ENCODE measurements at places on chromosomes 5 and 9. TPM values are rescaled to one million over a fixed set of nuclear protein-coding genes. Genes with fewer than 3 reads are reported as not detected.

The HEMGN gene
- not detected for total RNA-seq

The LHX6 gene
- 18.4 TPM for total RNA-seq

The LRRC19 gene
- total RNA-seq = not detected

The CNTFR gene
- not detected for total RNA-seq

The FRMD3 gene
- 6.1 TPM for total RNA-seq

The PAEP gene
- not detected for total RNA-seq

The ZBTB26 gene
- total RNA-seq = 5.0 TPM

The GABBR2 gene
- total RNA-seq = 9.2 TPM

The EGFLAM gene
- total RNA-seq = 1.6 TPM

The PCDHA9 gene
- not detected for total RNA-seq

The KCNV2 gene
- total RNA-seq = not detected

The EGR1 gene
- 5.5 TPM for total RNA-seq

- H3K27me3 ChIP-seq = no peaks in the 10 kb centered on the region
- DNase-seq = no peak
- no peaks in the 10 kb centered on the region for H3K4me1 ChIP-seq
Measured at GRCh38 chr9:27950382-27950781, 377.1 kb upstream of the C9orf72 start.

- H3K36me3 ChIP-seq = no peaks in the 10 kb centered on the region
- H3K27ac ChIP-seq = no peak overlapping the region
- H3K4me1 ChIP-seq = no peaks in the 10 kb centered on the region
- H3K4me3 ChIP-seq = no peak overlapping the region
- no peak for DNase-seq
Measured at GRCh38 chr5:151580858-151581257, 10.3 kb downstream of the FAT2 start.

GRCh38 chr5:32004404-32004803 is 169.7 kb downstream of the GOLPH3 start:
- no peak overlapping the region for H3K27ac ChIP-seq
- no peaks in the 10 kb centered on the region for H3K36me3 ChIP-seq
- no peaks in the 10 kb centered on the region for H3K27me3 ChIP-seq
- DNase-seq = no peak
- H3K4me1 ChIP-seq = no peaks in the 10 kb centered on the region

- no peaks in the 10 kb centered on the region for H3K36me3 ChIP-seq
- no peaks in the 10 kb centered on the region for H3K4me1 ChIP-seq
- no peak overlapping the region for H3K27ac ChIP-seq
- H3K27me3 ChIP-seq = no peaks in the 10 kb centered on the region
- no peak overlapping the region for H3K4me3 ChIP-seq
Measured at GRCh38 chr9:80699511-80699998, 989.8 kb downstream of the TLE1 start.

- DNase-seq = no peak
- H3K4me1 ChIP-seq = peaks cover 4% of the 10 kb centered on the region
- H3K4me3 ChIP-seq = no peak overlapping the region
- H3K27ac ChIP-seq = no peak overlapping the region
- no peaks in the 10 kb centered on the region for H3K36me3 ChIP-seq
Measured at GRCh38 chr9:136132512-136133050, 13.9 kb upstream of the TMEM250 start.

GRCh38 chr9:27107241-27107640 is 1.8 kb upstream of the TEK start:
- H3K36me3 ChIP-seq = no peaks in the 10 kb centered on the region
- DNase-seq = no peak

DNA sequence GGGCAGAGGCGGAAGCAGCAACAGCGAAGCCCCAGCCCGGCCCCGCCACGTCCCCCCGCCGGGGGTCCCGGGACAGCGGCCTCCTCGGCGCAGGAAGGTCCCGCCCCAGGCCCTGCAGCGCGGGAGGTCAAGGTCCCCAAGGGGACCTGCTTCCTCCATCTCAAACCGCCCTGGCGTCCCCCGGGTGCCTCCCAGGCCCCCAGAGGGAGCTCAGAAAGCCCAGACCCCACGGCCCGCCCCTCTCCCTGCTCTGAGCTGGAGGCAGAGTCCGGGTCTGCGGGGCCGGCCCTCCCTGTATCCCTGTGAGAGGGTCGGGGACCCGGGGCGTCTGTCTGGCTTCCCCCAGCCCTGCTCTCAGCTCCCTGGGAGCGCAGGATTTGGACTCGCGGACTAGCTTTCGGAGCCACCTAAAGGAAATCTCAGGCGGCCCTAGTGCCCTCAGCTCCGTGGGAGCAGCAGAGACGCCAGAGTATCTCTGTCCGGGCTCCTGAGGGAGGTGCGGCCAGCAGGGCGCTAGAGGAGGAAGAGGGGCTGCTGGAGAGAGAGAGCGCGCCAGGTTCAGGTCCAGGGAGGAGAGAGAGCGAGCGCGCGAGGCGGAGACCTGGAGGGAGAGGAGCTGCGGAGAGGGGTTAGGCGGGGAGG is 30.7 kb downstream of the EXOC3 start:
- DNase-seq = peak; percentile 24
- H3K27ac ChIP-seq = no peak overlapping the region
- no peaks in the 10 kb centered on the region for H3K36me3 ChIP-seq
- peaks cover 6% of the 10 kb centered on the region for H3K4me1 ChIP-seq
- H3K4me3 ChIP-seq = peak overlapping the region; percentile 79
- peaks cover 10% of the 10 kb centered on the region for H3K27me3 ChIP-seq

GRCh38 chr9:76987594-76988200 is 31.8 kb upstream of the FOXB2 start:
- H3K27ac ChIP-seq = no peak overlapping the region
- peak; percentile 15 for DNase-seq
- no peaks in the 10 kb centered on the region for H3K4me1 ChIP-seq
- H3K4me3 ChIP-seq = no peak overlapping the region
- no peaks in the 10 kb centered on the region for H3K36me3 ChIP-seq

DNA sequence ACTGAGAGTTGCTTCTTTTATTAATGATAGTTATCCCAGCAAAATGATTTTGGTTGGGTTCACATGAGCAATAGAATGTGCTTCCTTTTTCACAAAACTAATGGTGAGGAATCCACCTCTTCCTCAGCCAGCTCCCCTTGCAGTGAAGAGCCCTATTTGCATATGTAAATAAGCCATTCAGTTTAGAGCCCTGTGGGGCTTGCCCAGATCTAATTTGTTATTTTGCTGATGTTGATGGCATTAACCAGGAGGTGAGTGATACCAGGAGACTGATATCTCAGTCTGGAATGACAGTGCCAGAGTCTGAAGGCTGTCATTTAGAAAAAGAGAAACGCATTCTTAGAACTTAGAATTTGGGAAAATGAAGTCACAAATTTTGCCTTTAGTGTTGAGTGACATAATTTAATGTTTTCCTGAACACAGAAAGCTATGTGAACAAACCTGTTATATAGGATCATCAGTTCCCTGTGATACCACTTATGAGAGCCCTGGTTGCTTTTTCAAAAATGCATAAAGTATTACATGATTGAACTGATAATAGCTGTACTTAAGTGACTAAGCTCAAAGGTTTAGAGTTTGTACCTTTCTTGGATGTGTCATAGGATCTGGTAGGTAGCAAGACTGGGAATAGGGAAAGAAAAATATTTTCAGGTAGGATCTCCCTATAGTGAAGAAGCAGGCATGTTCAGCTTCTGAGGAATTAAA is 271.6 kb downstream of the MAST4 start:
- peaks cover 2% of the 10 kb centered on the region for H3K36me3 ChIP-seq
- H3K4me3 ChIP-seq = no peak overlapping the region
- H3K4me1 ChIP-seq = peaks cover 13% of the 10 kb centered on the region
- DNase-seq = no peak
- no peak overlapping the region for H3K27ac ChIP-seq

DNA sequence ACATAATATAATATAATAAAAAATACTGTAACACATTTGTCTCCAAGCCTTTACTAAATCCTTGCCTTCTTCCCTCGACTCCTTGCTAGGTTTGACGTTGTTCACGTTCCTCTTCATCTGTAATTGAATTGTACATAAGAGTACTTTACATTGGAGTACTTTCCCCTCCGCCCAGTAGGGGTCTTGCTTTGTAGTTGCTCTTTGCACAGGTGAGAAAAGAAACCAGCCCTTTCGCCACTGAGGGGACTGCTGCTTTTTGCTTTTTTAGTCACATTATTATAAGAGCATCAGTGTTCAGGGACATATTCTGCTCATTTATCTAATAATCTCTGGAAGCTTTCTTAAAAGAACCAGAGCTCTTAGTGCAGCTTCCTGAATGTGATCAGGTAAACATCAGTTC is 115.0 kb downstream of the CETN3 start:
- no peak overlapping the region for H3K27ac ChIP-seq
- no peaks in the 10 kb centered on the region for H3K4me1 ChIP-seq
- no peak overlapping the region for H3K4me3 ChIP-seq
- DNase-seq = no peak
- no peaks in the 10 kb centered on the region for H3K36me3 ChIP-seq

DNA sequence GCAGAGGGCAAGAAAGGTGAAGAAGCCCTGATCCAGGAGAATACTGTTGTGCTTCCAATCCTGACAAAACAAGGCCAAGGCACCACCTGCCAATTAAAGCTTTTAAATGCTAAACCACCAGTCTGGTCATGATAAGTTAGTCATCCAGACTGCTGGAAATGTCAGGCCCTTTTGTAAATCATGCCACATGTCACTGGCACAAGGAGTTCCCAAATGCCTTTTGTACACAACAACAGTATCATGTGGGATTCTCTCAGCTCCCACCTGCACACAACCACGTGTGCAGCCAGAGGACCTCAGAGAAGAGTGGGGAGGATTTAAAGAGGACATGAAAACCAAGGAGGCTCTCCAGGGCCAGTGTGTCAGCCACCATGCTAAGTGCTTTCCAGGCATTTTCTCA is 99.3 kb downstream of the CDK5RAP2 start:
- peak; percentile 10 for DNase-seq
- H3K27ac ChIP-seq = no peak overlapping the region
- H3K4me3 ChIP-seq = no peak overlapping the region
- no peaks in the 10 kb centered on the region for H3K27me3 ChIP-seq

- H3K4me1 ChIP-seq = no peaks in the 10 kb centered on the region
- no peak for DNase-seq
- H3K27ac ChIP-seq = no peak overlapping the region
- no peaks in the 10 kb centered on the region for H3K27me3 ChIP-seq
- no peaks in the 10 kb centered on the region for H3K36me3 ChIP-seq
Measured at GRCh38 chr9:77251050-77251449, 73.7 kb downstream of the VPS13A start.

GRCh38 chr5:33336891-33337636 is 103.7 kb upstream of the TARS1 start:
- no peak overlapping the region for H3K27ac ChIP-seq
- no peaks in the 10 kb centered on the region for H3K27me3 ChIP-seq
- no peak overlapping the region for H3K4me3 ChIP-seq
- peaks cover 7% of the 10 kb centered on the region for H3K4me1 ChIP-seq

DNA sequence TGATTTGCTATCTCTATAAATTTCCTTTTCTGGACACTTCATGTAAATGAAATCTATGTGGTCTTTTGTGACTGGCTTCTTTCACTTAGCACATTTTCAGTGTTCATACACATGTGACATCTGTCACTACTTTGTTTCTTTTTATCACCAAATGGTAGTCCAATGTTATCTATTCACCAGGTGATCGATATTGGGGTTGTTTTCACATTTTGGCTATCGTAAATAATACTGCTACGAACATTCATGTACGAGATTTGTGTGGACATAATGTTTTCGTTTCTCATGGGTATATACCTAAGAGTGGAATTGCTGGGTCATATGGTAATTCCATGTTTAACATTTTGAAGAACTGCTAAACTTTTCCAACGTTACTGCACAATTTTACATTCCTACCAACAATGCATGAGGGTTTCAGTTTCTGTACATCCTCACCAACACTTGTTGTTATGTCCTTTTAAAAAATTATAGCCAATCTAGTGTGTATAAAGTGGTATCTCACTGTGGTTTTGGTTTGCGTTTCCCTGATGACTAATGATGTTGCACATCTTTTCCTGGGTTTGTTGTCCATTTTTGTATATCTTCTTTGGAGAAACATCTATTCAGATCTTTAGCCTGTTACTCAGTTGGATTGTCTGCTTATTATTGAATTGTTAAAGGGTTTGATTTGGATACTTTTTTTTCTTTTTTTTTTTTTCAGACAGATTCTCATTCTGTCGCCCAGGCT is 263.0 kb downstream of the PDZD2 start:
- DNase-seq = no peak
- no peaks in the 10 kb centered on the region for H3K36me3 ChIP-seq
- H3K4me3 ChIP-seq = no peak overlapping the region
- no peaks in the 10 kb centered on the region for H3K27me3 ChIP-seq

GRCh38 chr9:31745468-31745867 is 639.0 kb upstream of the ACO1 start:
- H3K4me1 ChIP-seq = peaks cover 2% of the 10 kb centered on the region
- H3K27ac ChIP-seq = no peak overlapping the region
- no peaks in the 10 kb centered on the region for H3K27me3 ChIP-seq
- DNase-seq = peak; percentile 46
- no peaks in the 10 kb centered on the region for H3K36me3 ChIP-seq
- H3K4me3 ChIP-seq = no peak overlapping the region

GRCh38 chr5:115458416-115458815 is 86.2 kb downstream of the FEM1C start:
- H3K4me3 ChIP-seq = no peak overlapping the region
- DNase-seq = no peak
- no peaks in the 10 kb centered on the region for H3K36me3 ChIP-seq
- no peak overlapping the region for H3K27ac ChIP-seq
- peaks cover 47% of the 10 kb centered on the region for H3K4me1 ChIP-seq

- no peaks in the 10 kb centered on the region for H3K27me3 ChIP-seq
- H3K27ac ChIP-seq = peak overlapping the region; percentile 74
- peaks cover 31% of the 10 kb centered on the region for H3K4me1 ChIP-seq
- H3K4me3 ChIP-seq = peak overlapping the region; percentile 54
Measured at GRCh38 chr5:142356349-142356715, 31.5 kb upstream of the SPRY4 start.

DNA sequence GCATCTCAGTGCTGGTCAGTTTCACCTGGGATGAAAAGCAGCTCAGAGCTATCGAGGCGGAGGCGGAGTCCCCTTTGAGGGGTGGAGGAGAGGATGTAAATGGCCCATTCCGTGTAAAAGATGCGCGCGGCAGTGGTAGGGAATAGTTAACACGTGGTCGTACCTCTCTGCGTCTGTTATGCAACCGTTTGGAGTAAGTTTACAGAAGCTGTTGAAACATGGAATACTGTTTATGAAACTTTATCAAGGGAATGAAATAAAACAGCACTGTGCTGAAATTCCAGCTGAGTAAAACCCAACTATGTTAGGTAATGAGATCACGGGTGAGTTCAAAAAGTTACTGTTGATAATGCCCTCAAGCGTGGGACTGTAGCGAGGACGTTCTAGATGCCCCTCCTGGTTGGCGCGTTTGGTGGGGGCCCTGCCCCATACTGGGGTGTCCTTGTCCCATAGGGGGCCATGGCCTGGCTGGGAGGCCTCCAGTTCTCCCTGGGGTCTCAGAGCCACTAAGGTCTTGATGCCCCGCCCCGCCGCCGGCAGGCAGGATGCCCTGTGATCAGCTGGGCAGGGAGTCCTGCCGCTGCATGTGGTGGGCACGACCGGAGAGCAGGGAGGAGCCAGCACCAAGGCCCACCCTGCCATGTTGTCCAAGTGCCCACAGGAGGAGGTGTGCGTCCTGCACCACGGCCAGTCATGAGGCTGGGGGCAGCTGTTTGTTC is 90.9 kb downstream of the COL5A1 start:
- H3K27me3 ChIP-seq = no peaks in the 10 kb centered on the region
- no peak overlapping the region for H3K4me3 ChIP-seq
- DNase-seq = no peak
- H3K27ac ChIP-seq = no peak overlapping the region
- H3K36me3 ChIP-seq = peaks cover 7% of the 10 kb centered on the region

- no peak overlapping the region for H3K27ac ChIP-seq
- H3K27me3 ChIP-seq = no peaks in the 10 kb centered on the region
- H3K36me3 ChIP-seq = no peaks in the 10 kb centered on the region
- DNase-seq = no peak
- no peak overlapping the region for H3K4me3 ChIP-seq
Measured at GRCh38 chr5:96633820-96634219, 28.4 kb upstream of the CAST start.
